ENCODE measurements at places on chromosomes 5 and 9.

GRCh38 chr9:100087218-100087617 lies 11.6 kb downstream of the ERP44 start:
- DNase-seq = no peak

- no peak for DNase-seq
Measured at GRCh38 chr5:76718880-76719279, 3.0 kb downstream of the F2R start.

- DNase-seq = peak; percentile 31
Measured at GRCh38 chr5:55037046-55037771, 13.2 kb downstream of the GZMK start.

DNA sequence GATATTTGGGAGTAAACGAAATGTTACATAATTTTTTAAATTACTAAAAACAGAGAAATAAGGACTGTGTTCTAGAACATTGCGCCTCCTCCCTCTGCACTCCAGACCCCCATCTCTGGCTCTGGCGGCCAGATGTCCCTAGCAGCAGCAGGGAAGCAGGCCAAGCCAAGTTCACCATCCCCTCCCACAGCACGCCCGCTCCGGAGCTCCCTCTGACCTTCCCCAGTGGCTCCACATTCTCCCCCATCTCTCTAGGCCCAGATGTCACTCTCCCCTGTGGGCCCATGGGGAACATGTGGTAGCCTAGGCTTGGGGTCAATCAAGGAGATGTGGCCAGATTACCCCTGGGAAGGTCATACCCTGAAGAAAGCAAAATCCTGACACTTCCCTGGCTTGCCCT lies 6.3 kb upstream of the WNK2 start:
- DNase-seq = no peak

DNA sequence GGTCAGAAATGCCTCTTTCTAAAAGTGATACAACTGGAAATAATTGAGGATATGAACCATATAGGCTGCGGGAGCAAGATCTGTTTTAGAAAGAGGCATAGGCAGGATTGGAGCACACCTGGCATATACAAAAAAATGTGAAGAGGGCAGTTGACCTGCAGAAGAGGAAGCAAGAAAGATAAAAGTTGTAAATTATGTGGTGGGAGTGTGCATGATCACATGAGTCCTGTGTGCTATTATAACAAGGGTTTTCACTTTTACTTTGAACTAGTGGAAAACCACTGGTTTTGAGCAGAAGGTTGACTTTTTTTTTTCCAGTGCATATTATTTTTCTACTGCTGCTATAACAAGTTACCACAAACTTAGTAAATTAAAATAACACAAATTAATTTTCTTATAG lies 489.3 kb downstream of the ANXA1 start:
- no peak for DNase-seq

DNA sequence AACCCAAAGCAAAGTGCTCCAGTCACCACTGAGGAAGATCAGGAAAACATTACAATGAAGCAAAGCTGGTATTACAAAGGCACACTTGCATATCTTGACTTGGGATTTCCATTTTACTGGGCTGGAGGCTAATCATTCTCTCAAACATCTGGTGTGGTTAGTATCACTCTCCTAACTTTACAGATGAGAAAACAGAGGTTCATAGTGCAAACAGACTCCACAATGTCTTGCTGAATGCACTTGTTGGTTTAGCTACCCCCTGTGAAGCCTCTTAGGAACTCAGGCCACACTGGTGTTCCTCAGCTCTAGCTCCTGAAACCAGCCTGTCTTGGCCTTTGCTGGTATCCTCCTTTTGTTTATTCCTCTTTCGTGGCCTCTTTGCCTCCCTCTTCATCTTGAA lies 29.5 kb upstream of the SMAD5 start:
- no peak for DNase-seq

DNA sequence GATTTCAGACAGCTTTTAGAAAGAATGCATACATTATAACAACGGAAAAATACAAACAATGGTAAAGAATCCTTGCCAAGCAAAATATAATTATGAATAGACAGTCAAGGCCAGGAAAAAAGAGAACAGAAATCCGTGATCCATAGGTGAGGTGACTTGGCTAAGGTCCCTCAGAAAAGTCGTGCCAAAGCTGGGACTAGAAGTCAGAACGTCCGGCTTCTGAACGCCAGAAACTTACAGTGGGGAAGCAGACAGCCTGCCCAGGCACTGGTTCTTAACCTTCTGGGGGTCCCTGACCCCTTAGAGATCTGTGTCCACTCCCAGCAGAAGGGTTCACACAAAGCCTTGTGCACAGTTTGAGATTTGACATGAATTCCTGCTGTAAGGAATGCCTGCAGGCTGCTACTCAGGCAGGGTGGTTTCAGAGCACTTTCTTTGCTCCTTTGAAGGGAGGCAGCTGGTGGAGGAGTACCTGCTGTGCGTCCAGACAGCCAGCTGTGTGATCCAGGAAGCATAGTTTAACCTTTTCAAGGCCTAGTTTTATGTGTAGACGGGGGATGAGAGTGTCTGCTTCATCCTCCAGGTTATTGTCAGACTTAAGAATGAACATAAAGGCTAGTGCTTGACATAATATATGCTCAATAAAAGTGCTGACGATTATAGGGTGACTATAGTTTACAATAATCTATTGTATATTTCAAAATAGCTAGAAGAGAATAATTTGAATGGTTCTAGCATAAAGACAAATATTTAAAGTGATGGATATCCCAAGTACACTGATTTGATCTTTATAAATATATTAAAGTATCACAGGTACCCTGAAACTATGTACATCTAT lies 852 bp downstream of the ARHGEF37 start:
- no peak for DNase-seq

DNA sequence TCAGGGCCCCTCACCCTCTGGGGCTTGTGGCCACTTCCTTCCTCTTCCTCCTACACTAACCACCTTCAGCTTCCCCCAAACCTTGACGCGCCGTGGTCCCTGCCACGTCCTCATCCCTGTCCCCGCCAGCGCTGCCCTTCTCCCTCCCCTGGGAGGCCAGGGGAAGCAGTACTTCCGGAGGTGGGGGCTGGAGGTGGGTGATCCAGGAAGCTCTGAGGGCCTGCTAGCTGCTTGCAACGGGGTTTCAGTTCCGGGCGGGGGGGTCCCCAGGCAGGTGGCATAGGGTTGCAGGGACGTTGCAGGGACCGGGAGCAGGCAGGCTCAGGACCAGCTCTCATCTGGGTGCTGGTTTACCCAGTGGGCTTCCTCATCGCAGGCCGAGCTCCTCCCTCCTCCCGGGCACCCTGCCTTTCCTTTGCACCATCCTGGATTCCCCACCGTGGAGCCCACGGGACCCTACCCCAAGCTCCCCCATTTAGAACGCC lies 70.0 kb downstream of the RXRA start:
- DNase-seq = peak; percentile 34

GRCh38 chr9:13395156-13395555 lies 115.7 kb upstream of the MPDZ start:
- DNase-seq = no peak
